Astrocyte of the hippocampus (primary cell): ENCODE measurements at places on chromosomes 5 and 9.

GRCh38 chr5:33337637-33337992 lies 103.2 kb upstream of the TARS1 start:
- no peak for DNase-seq

GRCh38 chr9:125125523-125125922 lies 17.8 kb downstream of the SCAI start:
- DNase-seq, result no peak

DNA sequence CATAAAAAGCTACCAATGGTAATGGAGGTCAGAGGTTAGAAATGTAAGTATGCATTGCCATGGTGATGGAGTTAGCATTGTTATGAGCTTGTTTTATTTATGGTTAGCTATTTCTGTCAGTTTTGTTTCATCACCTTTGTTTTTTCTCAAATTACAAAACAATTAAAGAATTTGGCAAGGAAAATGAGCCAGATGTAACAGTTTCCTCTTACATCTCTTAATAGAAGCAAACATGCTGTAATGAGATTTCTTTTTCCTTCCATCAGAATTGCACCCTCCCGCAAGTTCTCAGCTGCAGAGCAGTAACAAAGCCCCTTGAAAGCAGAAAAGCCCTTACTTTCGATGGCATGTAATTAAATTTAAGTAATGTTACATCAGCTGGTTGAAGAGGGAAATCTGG lies 233.0 kb downstream of the SGCD start:
- no peak for DNase-seq

GRCh38 chr5:135724617-135725016 lies 109.8 kb upstream of the SLC25A48 start:
- DNase-seq, result no peak

DNA sequence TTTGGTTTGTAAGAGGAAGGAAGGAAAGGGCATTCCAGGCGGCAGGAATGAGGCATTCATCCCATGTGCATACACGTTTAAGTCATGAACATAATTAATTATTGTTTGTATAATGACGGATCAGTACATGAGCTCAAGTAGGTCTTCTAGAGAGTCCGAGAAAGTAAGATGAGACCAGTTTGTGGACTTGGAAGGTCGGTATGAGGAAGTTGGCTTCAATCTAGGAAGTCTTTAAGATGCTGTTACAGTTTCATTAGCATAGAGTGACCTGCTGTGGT lies 2.1 kb downstream of the GTF3C4 start:
- no peak for DNase-seq

GRCh38 chr9:14111696-14112095 lies 202.2 kb downstream of the NFIB start:
- no peak for DNase-seq

DNA sequence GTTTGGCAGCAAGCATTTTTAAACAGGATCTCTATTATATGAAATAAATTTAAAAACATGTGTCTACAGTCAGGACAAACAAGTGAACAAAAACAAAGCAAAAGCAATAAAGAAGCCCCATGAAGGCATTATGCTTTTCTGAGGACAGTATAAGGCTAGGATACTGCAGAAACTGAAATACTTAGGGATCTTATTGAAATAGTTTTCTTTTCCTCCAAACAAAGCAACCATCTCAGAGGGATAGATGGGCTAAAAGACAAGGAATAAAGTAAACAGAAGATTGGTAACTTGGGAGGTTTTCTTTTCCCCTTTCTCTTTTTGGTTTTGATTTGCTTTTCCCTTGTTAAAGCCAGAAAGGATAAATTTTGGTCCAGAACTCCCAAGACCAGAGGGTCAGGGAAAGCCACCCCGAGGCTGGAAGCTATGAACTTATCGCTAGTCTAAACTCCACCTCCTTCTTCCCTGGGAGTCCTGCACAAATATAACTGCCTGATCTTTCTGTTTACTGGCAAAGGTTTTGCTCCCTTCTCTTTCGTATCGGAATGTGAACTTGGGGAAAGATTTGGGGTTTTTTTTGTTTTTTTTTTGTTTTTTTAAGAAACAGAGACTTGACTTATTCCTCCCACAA lies 164.0 kb downstream of the GHR start:
- no peak for DNase-seq

- DNase-seq, result peak; percentile 7
Measured at GRCh38 chr5:15763754-15764153, 263.8 kb downstream of the FBXL7 start.

DNA sequence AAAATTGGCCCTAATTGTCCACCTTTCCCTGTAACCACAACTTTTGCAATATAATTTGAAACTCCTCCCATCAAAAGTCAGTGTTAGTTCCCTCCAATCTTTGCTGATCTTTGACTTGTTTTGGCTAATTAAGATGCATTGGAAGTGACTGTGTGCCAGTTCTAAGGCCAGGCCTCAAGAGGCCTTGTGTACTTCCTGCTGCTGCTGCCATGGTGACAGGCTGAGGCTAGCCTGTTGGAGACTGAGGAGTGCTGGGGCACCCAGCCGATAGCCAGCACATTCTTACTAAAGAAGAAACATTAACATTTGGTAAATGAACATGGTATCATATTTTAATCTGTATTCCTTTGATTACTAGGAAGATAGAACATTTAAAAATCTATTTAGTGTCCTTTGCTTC lies 86.5 kb downstream of the SREK1 start:
- DNase-seq, result peak; percentile 31

DNA sequence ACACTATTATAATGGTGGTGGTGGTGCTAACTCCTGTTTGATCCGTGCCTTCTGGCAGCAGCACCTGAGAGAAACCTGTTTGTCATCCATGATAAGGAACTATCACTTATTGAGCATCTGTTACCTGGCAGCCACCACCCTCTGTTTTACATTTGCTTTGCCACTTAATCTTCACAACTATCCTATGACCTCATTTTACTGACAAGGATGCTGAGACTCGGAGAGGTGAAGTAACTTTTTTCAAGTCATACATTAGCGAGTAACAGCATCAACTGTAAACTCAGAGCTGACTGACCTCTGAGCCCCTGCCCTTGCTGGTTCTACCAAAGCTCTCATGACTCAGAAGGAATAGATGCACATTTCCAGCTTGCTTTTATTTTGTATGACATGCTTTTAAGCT lies 81.1 kb downstream of the EGFLAM start:
- DNase-seq, result no peak

DNA sequence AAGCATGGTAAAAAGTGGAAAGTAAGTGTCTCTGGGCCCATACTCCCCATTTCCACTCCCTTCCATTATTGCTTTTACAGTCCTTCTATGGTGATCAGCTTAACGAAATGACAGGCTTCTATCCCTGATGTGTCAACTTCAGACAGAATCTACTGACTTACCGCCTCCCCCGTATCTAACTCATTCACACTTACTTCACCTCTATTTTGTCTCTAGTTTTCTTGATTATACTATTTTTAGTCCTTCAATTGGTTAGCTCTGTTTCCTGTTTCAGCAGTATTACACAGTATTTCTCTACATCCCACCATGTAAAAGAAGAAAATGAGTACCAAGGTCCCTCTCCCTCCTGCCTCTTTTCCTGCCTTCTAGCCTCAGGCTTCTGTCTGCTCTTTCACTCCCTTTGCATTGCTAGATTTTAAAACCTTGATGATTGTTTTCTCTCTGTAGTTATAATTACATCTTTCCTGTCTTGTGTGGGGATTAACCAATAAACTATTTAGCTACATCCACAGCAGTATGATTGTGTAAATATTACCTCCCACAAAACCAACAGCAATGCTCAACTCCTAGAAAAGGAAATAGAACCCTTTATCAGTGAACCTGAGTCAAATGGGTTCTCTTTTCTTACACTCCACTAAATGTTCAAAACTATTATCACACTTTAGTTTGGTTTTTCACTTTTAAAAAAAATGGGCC lies 53.4 kb downstream of the GNAQ start:
- no peak for DNase-seq

DNA sequence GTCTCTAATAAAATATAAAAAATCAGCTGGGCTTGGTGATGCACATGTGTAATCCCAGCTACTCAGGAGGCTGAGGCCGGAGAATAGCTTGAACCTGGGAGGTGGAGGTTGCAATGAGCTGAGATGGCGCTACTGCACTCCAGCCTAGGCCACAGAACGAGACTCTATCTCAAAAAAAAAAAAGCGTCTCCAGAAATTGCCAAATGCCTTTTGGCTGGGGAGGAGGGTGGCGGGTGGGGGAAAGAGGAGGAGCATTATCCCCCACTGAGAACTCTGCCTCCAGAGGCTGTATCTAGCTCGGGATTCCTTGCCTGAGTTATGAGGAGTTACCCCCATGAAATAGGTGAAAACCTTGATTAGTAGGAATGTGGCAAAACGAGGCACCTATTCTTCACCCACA lies 4.8 kb downstream of the ROPN1L start:
- DNase-seq, result no peak

GRCh38 chr5:154508114-154508513 lies 30.1 kb upstream of the HAND1 start:
- no peak for DNase-seq

- DNase-seq, result no peak
Measured at GRCh38 chr9:123412171-123412820, 56.3 kb downstream of the CRB2 start.

DNA sequence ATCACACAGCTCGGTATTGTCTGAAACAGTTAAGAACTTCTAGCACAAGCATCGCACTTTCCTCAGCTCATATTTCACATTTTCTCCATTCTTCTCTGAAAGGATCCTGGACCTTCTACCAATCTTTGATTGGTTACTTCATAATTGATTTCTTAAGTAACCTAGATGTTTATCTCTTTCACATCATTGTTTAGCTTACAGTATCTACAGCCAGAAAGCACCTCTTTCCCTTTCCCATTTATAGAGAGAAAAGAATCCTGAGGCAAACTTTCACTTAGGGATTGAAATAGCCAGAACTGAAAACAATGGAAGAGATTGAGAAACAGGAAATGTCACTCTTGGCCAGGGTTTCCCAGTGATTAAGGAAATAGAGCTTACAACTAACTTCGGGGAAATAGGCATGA lies 2.5 kb downstream of the IL33 start:
- DNase-seq, result peak; percentile 47

DNA sequence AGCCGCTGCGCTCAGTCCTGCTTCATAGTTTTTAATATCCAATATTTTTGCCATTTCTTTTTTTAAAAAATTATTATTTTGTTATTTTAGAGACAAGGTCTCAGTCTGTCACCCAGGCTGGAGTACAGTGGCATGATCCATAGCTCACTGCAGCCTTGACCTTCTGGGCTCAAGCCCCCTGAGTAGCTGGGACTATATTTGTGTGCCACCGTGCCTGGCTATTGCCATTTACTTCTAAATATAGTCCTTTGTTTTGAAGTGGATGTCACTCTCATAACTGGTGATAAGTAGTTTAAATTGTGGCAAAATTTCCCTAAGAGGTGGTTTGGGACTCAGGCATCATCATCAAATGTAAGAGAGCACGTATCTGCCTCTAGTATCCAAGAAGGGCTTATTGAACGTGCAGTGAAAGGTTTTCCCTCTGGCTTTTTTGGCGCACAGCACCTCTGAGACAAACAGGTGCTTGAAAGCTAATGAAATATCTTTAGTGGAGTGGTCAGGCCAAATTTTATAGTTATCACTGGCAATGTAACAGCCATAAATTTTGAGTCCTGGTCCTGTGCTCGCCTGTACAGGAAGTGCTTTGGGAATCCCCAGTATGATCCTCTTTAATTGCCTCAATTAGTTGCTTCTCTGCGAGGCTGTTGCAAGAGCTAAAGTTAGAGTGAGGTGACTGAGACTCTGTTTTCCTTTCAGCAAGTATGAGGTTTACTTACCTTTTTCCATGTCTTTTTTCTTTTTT lies 14.8 kb downstream of the STXBP1 start:
- DNase-seq, result no peak
